ENCODE measurements at places on chromosomes 3 and 15.

DNA sequence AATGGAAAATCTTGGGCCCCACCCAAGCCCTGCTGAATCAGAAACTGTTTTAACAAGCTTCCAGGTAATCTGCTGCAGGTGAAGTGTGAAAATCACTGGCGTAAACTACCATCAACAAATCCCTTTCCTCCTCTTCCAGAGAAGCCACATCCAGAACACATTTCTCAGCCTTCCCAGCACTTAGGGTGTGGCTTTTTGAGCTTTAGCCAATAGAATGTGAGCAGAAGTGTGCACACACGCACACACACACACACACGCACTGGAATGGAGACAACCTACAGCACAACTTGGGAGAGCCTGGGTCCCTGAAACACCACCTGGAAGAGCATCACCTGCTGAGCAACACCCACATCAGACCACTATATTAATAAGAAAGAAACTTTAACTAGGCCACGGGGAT lies 98.6 kb downstream of the OSBPL10 start:
- DNase-seq: no peak

DNA sequence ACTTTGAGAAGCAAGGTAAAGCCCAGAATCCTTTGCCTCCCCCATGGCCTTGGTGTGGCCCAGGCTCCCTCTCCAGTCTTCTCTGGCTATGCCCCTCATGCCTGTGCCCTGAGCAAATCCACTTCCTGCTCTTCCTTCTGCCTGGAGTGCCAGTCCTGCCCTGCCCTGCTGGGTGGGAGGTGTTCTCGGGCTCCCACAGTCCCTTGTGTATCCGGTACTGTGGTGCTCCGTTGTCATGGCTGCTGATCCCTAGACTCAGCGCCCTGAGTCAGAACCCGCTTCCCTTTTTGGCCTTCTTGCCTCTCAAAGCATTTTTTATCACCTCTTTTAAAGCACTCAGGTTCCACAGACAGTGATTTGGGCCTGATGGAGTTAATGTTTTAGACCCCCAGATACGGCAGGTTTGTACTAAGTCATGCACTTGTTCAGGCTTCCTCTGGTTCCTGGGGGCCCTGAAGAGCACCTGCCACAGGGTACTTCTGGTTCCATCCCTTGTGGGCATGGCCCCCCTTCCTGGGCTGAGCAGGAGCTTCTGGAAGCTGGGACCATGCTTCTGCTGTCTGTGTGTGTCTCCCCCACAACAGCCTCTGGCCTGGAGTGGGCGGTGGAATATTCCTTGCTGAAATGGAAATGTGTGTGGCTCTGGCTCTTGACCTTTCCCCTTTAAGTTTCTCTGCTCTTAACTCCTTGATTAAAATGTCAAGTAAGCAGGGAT lies 29.6 kb upstream of the ADAMTS7 start:
- DNase-seq: no peak

- DNase-seq: no peak
These were observed 5.6 kb downstream of the COL8A1 start for GRCh38 chr3:99644017-99644416.

- DNase-seq: no peak
These were observed 32.9 kb downstream of the RNF111 start for GRCh38 chr15:59020322-59020721.

- DNase-seq: no peak
These were observed 31.0 kb downstream of the HEG1 start for GRCh38 chr3:125024817-125025216.

GRCh38 chr3:179603831-179604230 lies 607 bp downstream of the MRPL47 start:
- DNase-seq: no peak

- DNase-seq: no peak
These were observed 61.3 kb downstream of the DMXL2 start for GRCh38 chr15:51561271-51561670.

DNA sequence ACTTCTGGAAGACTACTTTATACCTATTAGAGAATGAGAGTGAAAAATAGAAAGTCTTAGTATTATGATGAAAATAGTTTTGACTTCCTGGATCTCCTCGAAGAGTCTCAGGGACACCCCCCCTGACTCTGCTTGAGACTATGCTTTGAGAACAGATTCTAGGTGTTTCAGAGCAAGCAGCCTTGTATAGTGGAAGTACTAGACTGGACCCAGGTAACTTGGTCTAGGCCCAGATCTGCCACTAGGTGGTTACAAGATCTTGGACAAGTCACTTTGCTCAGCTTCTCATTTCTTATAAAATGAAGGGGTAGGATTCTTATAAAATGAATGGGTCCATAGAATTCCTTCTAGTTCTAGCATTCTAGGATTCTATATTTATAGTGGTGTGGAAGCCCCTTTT lies 9.1 kb downstream of the ABHD5 start:
- DNase-seq: no peak

DNA sequence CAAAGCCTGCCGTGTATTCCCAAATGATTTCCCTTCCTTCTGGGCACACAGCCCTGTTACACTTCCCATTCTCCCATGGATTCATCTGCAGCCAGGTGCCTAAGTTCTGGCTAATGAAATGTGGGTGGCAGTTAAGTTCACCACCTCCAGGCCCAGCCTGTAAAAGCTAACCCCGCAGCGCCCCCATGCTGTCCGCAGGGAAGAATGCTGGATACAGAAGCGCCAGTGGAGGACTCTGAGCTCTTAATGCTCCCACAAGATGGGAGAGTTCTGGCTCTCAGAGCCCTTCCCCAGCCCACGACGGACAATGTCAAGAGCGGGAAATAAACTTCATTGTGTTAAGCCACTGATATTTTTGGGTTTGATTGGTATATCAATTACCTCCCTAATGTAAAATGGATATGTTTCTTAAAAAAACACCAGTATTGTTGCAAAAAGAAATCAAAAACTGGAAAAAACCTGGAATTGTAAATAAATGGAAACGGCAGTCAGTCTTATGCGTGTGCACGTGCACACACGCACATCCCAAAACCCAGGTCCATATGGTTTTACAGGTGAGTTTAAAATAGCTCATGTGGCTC lies 37.7 kb upstream of the FGD5 start:
- no peak for DNase-seq

- DNase-seq: no peak
These were observed 21.7 kb upstream of the SELENOK start for GRCh38 chr3:53913401-53913800.

GRCh38 chr15:27764339-27764738 lies 334.8 kb downstream of the OCA2 start:
- no peak for DNase-seq

DNA sequence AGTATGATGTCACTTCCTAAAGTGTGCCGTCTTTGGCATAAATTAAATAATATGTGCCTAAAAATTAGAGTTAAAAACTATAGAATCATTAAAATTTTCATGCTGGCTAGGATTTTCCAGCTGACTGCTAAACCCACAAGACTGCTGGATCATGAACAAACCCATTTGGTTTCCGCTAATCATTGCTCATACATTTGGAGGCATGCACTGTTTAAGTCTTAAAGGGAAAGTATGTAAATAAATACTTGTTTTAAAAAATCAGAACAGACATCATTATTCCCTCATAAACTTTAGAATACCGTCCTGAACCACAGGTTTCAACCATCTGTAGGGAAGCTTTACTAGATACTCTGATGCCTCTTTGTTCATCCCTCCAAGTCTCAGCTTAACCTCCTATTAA lies 26.5 kb downstream of the ATP6V1A start:
- no peak for DNase-seq

GRCh38 chr3:64594134-64594533 lies 93.7 kb downstream of the ADAMTS9 start:
- DNase-seq: no peak

DNA sequence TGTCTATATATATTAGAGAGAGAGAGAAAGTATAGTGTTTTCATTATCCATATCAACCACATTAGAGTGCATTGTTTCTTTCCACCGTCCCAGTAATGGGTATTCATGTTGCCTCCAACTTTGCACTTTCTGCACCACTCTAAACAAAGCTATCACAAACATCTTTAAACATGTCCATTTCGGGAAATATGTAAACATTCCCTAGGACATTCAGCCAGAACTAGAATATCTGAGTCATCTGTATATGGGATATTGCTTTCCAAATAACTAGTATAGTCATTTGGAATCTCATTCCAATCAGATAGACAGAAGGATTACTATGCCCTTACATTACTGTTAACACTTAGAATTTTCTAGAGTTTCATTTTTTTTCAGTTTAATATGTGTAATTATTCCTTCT lies 914.9 kb upstream of the EPHA6 start:
- no peak for DNase-seq

- no peak for DNase-seq
These were observed 11.1 kb upstream of the MUC20 start for GRCh38 chr3:195709676-195710085.
